ENCODE measurements at places on chromosomes 1 and 21.

DNA sequence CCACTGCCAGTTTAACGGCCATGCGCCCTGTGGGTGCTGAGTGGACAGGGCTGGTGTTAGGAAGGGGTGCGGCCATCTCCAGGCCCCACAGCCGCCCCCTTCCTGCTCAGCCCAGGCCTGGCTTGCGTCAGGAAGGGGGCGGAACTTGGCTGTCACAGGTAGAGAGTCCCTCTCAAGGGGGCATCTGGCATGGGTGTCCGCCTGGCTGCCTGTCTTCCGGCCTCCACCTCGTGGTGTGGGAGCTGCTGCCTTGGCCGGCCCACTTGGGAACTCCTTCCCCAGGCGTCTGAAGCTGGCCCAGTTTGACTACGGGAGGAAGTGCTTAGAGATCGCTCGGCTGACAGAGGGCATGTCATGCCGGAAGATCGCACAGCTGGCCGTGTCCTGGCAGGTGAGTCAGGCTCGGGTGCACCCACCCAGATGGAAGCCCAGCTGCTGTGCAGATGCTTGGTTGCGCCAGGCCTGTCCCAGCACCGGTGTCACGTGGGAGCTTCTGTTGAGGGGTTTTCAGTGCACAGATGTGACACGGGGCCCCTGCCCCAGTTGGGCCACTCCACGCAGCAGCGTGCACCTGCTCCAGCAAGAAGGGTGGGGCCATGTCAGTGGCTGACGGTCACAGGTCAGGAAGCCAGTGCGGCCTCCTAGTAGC is 9.1 kb upstream of the ATAD3B start:
- DNase-seq, result no peak

GRCh38 chr1:193533853-193534252 is 347.4 kb upstream of the B3GALT2 start:
- DNase-seq, result no peak

DNA sequence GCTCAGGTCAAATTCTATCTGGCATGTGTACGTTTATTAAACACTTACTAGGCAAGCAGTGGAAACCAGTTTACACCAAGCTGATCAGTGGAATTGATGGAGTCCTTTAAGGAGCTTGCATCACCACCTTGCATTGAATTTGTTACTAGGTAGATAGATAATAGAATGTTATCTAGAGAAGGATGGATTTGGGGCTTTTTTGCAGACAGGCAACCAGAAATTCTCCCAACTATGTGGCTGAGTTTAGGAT is 44.9 kb downstream of the HHAT start:
- no peak for DNase-seq

- DNase-seq, result no peak
Measured at GRCh38 chr1:219517031-219517430, 95.9 kb downstream of the ZC3H11B start.

DNA sequence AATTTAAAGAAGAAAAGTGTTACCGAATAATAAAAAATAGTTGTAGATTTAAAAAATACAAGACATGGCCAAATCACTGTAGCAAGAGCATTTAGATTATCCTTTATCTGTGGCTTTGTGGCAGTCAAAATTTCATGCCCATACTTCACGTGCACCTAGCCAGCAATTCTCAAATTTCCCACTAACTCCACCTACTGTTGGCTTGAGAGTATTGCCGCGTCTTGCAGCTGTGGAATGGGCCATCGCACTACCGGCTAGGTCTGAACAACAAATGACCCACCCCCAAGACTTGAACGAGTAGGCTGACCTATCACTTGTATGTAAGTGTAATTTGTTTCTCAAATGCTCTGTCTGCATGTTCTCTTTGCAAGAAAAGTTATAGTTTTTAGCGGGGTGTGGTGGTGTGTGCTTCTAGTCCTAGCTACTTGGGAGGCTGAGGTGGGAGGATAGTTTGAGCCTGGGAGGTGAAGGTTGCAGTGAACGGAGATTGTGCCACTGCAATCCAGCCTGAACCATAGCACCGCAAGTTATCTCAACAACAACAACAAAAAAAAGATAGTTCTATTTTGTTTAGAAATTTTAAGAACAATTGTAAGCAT is 4.1 kb downstream of the KRTAP13-4 start:
- no peak for DNase-seq

- no peak for DNase-seq
Measured at GRCh38 chr1:66247415-66248208, 286.3 kb upstream of the SGIP1 start.

GRCh38 chr1:246160374-246160773 is 346.7 kb downstream of the SMYD3 start:
- DNase-seq, result no peak

DNA sequence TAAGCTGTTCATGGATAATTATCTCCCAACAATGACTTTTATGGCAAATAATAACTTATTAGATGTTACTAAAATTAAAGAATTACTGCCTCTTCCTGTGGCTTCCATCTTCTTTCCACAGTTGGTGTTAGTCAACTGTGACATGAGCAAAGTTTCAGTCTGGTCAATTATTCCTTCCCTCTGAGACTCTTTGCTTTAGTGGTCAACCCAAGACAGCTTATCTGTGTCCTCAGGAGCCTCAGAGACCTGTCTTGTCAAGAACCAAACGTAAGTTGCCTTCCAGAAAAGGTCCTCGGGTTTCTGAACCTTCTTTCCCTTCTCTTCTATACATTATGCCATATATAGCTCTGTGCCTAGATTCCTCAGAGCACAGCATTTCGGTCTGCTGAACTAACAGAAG is 263.2 kb upstream of the ZP4 start:
- no peak for DNase-seq

DNA sequence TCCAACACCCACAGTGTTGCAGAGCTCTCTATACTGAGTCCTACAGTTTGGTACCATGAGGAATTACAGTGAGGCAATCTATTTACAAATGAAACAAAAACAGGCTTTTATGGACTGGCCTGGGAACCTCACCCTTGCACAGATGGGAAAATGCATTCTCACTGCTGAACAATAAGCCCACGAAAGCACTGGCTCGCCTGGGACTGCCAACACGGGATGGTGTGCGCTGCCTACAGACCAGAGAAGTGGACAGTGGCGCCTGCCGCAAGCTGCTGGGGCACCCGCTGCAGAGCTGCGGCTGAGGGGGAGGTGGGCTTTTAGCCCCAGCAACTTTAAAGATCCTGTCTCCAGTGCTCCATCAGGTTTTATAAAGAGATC is 28.5 kb upstream of the ABCG1 start:
- no peak for DNase-seq

DNA sequence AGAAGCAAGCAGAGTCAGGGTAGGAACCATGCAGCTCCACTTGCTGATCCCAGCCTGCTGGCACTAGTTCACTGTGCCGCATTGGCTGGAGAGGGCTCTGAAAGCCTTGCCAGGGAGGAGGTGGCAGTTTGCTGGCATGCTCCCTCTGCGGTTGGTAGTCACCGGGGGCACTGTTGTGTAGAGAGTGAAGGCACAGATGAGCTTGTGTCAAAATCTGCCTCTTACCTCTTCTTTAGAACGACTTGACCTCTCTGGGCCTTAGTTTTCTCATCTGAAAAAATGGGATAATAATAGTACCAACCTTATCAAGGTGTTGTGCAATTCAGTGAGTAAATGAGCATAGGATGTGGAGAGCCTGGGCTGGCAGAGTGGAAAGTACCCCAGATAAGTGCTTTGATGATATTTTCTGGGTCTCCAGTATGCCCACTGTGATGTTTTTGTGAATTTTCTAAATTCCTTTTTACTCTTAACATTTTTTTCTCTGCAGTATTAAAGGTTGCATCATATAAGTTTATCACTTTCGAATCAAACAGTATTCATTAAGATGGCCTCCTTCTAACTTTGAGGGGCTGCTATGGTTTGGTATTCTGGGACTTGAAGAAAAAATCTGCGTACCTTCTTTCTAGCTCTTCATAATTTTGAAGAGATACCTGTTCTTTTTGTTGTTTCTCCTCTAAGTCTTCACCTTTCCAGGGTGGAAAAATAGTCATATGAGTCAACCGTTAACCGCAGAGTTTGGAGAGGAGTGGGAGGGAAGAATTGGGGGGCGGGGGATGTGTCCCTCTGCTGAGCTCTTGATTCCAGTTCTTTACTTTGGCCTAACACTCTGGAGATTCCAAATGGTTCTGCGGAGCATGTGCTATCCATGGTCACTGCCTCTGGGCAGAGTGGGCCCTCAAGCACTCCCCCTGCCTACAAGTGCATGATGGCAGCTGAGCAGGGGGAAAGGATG is 26.8 kb downstream of the SZRD1 start:
- no peak for DNase-seq

DNA sequence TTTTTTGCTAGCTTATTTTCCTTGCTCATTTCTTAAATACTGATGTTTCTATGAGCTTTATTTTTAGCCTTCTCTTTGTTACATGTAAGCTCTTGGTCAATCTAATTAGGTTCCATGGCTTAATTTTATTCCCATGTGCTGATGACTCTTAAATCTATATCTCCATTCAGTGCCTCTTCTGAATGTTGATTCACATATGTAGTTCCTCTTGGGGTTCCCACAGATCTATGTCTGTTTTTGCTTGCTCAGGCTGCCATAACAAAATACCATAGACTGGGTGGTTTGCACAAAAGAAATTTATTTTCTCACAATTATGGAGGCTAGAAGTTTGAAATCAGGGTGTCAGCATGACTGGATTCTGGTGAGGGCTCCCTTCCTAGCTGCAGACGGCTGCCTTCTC is 58.3 kb upstream of the PLA2G4A start:
- DNase-seq, result no peak

DNA sequence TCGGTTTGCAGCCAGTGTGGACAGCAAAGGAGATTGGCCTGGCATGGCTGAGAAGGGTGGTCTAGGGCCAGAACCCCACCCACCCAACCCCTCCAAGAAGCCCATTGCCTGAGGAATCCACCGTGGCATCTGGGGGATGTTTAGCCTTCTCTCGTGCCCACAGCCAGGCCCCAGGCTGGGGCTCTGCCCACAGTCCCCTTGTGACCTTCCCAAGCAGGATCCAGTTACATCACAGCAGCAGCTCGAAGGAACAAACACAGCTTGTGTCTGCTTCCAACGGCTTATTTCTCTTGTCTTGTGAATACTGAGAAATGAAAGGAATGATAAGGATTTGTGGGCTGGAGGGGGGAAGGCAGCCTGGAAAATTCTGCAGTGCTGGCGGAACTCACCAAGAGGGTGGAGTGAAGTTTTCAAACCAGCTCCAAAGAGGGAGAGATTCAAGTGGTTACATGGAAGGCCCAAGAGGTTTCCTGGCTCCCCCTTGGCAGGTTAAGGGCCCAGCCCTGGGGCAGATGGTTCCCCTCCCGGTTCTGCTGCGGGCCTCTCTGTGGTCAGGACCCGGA is 61.6 kb downstream of the DHRS3 start:
- no peak for DNase-seq
